ENCODE measurements at places on chromosomes 12 and 14.

DNA sequence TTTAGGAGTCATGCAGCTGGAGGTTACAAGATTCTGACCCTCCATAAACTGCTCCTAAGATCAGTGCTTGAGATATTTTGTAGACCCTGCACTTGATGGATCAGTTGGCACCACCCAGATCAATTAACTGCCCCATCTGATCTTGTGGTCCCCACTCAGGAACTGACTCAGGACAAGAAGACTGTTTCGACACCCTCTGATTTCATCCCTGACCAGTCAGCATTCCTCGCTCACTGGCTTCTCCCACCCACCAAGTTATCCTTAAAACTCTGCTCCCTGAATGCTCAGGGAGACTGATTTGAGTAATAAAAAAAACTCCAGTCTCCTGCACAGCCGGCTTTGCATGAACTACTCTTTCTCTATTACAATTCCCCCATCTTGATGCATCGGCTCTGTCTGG, 360.2 kb downstream of the GALC start:
- DNase-seq, result no peak

GRCh38 chr12:51496895-51497294, 72.3 kb downstream of the SLC4A8 start:
- no peak for DNase-seq

- DNase-seq, result no peak
Measured at GRCh38 chr12:118107011-118107410, 3.2 kb upstream of the VSIG10 start.

GRCh38 chr12:80634903-80635302, 72.5 kb upstream of the MYF6 start:
- no peak for DNase-seq

GRCh38 chr12:53226815-53227214, 5.2 kb downstream of the RARG start:
- DNase-seq, result no peak

DNA sequence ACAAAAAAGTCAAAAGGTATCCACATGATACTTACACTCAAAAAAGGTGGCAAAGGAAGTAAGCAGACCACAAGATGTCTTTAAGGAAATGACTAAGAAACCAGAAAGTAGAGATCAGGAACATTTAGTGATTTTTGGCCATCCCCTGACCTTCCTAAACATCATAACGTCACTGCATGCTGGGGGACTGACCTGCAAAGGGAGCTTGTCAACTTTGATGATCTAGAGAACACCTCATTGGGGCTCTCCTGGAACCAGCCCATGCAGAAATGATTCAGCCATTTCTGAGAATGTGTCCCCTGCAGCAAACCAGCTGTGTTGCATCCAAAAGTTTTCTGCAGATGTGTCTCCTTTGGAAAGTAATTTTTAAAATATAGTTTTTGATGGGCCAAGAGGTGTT, 152.2 kb upstream of the RASSF8 start:
- no peak for DNase-seq

Measured in activated T-helper 1 cell treated with anti-CD3 and anti-CD28 coated beads, Interleukin-2, amount 50 U/mL, for 16 hours (primary cell).